ENCODE measurements at places on chromosomes 13 and 19. TPM values are rescaled to one million over a fixed set of nuclear protein-coding genes. Genes with fewer than 3 reads are reported as not detected.

The PTOV1 gene
- total RNA-seq = 36.4 TPM

The ZNF135 gene
- 0.78 TPM for total RNA-seq

The ZGLP1 gene
- total RNA-seq = 0.37 TPM

The TNNT1 gene
- total RNA-seq = 2.9 TPM

The IZUMO2 gene
- not detected for total RNA-seq

The GAPDHS gene
- total RNA-seq = not detected

Data from subcutaneous preadipocyte (primary cell).